ENCODE measurements at places on chromosomes 2 and 18.
A peak's percentile ranks its signal among the peaks of the same experiment; 100 is the strongest.

GRCh38 chr2:217086038-217086522 lies 226.2 kb upstream of the TNP1 start:
- no peak for DNase-seq

GRCh38 chr18:72638376-72638775 lies 94.2 kb upstream of the CBLN2 start:
- DNase-seq = no peak

DNA sequence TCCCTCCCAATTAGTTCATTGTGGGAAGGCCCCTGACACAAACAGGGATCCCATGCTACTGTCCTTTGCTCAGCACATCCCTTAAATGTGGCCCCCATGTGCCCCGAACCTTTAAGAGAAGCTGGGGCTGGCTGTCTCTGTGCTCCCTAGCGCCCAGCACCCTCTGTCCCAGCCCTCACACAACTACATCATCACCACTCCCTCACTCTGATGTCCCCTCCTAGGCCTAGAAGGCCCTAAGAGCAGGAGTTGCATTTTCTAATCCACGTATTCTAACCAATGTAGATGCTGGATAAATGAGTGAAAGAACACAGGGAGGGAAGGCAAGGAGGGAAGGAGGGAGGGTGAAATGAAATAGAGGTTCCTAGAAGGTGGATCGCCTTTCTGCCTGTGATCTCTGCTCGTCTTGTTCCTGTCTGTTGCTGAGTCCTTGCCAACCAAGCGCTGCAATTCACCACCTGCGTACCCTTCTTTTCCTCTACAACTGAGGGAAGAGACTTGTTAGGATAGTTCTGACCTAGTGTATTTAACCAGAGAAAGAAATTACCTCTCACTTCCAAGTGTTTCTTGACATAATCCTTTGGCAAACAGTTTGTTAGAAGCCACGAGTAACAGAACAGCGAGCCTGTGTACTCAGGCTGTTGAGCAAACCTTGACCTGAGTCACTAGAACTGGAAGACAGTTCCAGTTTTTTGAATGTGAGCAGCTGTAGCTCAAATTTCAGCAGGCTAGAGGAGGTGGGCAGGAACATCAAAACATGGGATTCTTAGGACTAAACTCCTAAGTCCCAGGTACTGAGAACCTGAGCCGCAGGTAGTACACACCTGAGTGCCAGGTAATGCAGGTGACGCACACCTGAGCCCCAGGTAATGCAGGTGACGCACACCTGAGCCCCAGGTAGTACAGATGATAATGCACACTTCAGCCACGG lies 181.5 kb upstream of the ID2 start:
- no peak for DNase-seq

- no peak for DNase-seq
Observed at GRCh38 chr18:43465483-43465882, 188.2 kb upstream of the SYT4 start.

DNA sequence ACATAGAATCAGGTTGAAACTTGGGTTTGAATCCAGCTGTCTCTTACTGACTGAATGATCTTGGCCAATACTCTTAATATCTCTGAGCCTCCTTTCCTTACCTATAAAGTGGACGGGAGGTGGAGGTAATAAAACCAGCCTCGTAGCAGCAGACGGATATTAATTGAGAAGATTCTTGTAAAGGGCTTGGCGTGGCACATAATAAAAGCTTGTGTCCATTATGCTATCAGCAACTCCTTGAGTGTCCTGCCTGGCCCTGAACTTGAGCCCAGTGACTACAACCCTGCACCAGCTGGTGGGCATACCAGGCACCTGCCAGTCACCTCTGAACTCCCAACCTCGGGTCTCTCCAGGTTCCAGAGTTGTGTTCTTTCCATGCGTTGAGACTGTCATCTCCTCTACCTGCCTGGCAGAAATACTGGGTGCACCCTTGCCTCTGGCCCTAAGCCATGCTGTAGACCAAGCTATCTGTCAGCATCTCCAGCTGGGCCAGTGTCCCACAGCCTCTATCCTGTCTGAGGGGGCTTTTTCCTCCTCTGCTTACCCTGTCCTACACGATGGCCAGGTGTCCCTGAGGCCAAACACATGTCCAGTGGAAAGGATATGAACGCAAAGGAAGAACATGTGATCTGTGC lies 9.7 kb downstream of the CAPN13 start:
- no peak for DNase-seq

DNA sequence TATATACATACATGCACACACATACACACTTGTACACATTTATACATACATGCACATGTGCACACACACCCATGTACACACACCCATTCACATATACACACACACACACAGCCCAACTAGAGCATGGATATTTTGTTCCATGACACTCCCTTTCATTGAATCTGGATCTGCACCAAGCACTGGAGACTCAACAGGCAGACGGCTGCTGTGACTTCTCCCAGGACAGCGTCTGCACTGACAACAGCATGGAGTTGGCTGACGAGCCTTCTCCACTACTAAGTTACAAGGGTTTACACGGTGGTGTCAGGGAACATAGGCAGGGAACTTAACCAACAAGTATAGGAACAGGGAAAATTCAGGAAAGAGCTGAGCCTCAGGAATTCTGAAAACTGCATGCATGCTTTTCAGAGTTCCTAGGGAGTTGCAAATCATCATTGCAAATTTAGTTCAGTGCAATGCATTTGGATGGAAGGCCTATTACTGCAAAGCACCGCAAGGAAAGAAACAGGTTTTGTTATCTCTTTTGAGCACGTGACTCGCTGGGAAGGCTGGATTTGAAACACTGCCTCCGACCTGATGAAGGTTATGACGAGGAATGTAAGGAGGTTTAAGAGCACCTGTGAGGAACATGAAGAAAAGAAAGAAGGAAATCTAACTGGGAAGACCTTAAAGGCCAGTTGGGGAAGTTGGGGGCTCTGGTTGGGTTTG lies 35.9 kb downstream of the TMEM18 start:
- no peak for DNase-seq

- no peak for DNase-seq
Observed at GRCh38 chr2:17966798-17967197, 88.3 kb downstream of the KCNS3 start.

- DNase-seq = peak; percentile 63
Observed at GRCh38 chr2:46297546-46298271, 502 bp downstream of the EPAS1 start.

GRCh38 chr2:174368691-174369090 lies 26.8 kb upstream of the SCRN3 start:
- DNase-seq = no peak

GRCh38 chr2:28049416-28049815 lies 158.9 kb downstream of the BABAM2 start:
- DNase-seq = no peak

All from T follicular helper cell (primary cell).